ENCODE measurements at places on chromosomes 5 and 9.
A peak's percentile ranks its signal among the peaks of the same experiment; 100 is the strongest.

- no peak for DNase-seq
Measured at GRCh38 chr5:155408465-155408864, 394.9 kb downstream of the KIF4B start.

DNA sequence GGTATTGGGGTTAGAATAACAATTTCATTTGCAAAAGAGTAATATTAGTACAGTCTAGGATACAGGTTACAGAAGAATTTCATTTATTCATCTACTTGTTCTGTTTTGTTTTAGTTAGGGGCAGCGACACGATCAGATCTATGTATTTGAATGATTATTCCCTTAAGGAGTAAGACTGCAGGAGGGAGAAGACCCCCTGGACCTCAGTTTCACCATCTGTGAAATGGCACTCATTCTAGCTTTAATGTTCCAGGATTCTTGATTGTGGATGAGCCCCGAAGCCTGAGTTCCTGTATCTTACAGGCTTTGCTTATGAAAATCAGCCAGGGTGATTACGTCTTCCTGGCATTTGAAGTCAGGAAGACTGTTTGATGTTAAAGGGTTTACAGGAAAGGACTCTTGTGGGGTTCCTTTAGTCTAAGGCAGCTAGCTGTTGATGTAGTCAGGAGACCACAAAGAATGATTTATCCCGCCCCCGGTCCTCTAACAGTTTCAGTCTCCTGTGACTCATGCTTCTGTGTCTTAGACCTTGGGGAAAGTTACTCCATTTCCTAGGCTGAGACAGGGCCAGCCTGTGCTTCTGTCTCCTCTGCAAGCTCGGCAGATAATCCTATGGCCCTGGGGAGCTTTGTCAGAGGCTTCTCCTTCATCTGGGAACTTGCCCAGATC, 11.5 kb downstream of the SMIM3 start:
- peak; percentile 64 for DNase-seq

GRCh38 chr5:81601919-81602318, 149.0 kb downstream of the SSBP2 start:
- no peak for DNase-seq

- no peak for DNase-seq
Measured at GRCh38 chr5:119274030-119274766, 81.6 kb upstream of the TNFAIP8 start.

DNA sequence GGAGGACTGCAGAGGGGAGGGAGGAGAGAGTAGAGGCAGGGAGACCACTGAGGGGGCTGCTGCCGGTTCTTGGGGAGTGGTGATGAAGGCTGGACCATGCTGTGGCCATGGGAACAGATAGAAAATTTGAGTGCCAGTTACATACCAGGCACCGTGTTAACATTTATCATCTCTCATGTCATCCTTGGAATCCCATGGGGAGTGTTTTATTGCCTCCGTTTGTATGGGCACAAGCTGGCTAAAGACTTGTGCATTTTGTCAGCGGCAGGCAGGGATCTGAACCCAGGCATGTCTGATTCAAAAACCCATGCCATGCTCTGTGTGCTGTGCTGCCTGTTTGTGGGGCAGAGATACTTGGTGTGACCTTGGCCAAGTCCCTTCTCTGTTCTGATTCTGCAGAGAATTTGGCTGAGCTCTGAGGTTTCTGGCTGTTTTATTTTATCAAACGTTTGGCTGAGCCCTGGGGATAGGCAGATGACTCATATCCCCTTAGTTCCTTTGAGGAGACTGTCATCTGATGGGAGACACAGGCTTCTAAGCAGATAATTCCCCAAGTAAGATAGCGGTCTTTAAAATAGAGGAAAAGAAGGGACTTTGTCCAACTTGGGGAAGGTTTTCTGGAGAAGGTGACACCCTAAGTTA, 22.2 kb downstream of the COL27A1 start:
- no peak for DNase-seq

GRCh38 chr9:132646726-132647125, 23.1 kb downstream of the DDX31 start:
- no peak for DNase-seq

DNA sequence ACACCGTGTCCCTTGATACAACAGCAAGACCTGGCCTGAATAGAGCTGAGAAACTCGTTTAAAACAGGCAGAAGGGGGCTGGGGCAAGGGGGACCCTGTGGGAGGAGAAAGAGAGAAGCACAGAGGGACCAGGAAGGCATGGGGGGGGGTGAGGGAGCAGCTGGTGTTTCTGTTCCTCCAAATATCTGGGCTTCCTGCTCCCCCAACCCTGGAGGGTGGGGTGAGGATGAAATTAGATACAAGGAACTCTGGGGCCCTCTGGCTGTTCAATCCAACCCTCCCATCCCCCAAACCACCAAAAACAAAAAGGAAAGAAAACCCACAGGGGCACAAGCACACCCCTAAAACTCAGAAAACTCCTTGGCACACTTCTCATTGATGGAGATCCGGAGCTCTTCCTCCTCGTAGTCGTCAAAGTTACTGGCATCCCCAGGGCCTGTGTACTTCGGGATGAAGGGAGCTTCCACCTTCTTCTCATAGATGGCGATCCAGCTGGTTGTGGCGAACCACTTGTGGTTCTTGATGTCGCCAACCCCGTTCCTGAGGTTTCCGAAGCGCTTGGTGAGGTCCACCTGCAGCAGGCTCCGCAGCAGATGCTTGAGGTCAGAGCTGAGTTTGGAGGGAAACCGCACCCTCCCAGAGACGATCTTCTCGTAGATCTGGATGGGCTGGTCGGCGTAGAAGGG, 1.1 kb downstream of the PRKACG start:
- DNase-seq = no peak

- no peak for DNase-seq
Measured at GRCh38 chr9:104468261-104468660, 35.8 kb upstream of the OR13F1 start.

GRCh38 chr5:83031381-83031780, 45.8 kb downstream of the TMEM167A start:
- no peak for DNase-seq

DNA sequence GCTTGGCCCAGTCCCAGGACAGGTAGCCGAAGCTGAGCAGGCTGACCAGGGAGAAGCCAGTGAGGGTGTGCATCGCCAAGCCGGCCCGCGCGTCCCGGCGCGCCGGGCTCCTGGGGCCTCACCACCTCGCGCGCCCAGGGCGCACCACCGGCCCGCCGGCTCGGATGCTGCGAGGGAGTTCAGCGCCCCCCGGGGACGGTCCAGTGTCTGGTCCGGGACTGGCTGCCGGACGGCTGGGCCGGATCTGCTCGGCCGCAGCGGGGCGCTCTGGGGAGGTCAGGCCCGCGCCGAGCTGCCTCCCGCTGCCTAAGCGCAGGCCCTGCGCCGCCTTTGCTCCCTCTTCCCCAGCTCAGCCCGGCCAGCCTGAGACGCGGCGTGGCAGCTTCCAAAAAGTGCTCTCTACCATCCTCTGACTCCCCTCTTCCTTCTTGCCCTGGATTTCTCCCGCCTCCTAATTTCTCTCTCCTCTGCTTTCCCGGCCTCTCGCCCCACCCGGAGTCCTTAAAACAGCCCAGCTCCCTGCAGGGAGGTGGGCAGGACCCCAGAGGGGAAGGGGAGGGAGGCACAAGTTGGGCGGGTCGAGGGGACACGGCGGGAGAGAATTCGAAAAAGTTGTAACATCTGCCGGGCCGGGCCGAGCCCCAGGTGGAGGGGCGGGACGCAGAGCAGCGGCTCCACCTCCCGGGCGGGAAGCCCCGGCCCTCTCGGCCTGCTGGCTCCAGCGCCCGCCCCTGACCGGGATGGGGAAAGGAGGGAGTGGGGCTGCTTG, at the start of gene ARSI:
Gene ARSI, minus strand, starts transcription at position 605 of the 769 bp plus-strand sequence. Its CDS starts 532 bp downstream, at position 73.
- DNase-seq = peak; percentile 80

- no peak for DNase-seq
Measured at GRCh38 chr5:1051366-1051720, 42.7 kb downstream of the NKD2 start.

- DNase-seq = peak; percentile 41
Measured at GRCh38 chr9:129626625-129627284, 792 bp downstream of the NTMT1 start.

DNA sequence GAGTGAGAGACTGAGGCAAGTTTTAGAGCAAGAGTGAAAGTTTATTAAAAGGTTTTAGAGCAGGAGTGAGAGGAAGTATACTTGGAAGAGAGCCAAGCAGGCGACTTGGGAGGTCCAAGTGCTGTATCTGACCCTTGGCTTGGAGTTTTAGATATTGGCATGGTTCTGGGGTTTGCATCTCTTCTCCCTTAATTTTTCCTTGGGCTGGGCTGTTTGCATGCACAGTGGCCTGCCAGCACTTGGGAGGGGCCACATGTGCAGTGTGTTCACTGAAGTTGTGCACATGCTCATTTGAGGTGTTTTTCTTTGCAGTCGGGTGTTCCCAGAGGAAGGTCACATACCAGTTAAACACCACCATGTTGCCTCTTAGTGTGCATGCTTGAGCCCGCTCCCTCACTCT, 464.1 kb downstream of the DMRT2 start:
- DNase-seq = no peak

DNA sequence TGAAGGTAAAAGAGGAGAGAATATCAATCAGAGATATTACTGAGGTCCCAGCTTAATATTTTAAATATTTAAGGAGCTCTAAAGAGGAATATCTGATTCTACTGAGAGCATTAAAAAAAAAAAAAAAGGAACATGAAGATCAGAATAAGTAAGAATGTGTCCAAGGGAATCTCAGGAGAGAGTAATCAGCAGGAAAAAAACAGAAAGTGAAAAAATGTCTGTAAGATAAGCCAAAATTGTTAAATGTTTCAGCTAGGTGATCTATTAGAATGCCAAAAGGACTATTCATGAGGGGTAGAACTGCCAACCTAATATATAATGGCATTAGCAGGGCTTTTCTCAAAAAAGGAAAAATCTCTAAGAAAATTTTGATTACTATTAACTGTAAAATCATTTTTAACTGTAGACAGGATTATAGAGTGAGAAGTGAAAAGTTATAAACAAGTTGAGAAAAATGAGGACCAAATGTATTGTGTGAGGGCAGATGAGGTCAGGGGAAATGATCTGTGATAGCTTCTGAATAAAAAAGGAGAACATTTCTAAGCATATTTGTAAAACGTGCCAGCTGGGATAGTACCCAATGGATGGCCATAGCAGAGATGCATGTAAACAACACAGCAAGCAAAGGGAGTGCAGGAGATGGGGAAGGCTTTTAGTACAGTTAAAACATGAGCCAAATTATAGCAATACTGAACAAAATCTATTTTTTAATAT, 9.4 kb upstream of the RHOBTB3 start:
- DNase-seq = no peak

DNA sequence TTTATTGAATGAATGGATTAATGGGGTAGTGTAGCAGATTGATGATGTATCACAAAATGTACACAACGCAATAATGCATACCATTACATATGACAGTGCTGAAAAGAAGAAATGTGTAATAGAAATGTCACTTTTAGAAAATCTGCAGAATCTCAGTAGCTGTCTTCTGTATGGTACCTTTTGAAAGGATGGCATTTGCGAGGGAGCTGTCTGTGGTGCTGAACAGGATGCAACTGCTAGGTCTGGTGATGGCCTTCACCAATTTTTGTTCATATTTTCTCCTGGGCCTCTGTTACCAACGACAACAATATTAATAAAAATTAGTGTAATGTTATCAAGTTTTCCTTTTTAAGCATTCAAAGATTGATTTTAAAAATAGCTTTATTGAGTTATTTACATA, 36.2 kb upstream of the OTULIN start:
- no peak for DNase-seq

DNA sequence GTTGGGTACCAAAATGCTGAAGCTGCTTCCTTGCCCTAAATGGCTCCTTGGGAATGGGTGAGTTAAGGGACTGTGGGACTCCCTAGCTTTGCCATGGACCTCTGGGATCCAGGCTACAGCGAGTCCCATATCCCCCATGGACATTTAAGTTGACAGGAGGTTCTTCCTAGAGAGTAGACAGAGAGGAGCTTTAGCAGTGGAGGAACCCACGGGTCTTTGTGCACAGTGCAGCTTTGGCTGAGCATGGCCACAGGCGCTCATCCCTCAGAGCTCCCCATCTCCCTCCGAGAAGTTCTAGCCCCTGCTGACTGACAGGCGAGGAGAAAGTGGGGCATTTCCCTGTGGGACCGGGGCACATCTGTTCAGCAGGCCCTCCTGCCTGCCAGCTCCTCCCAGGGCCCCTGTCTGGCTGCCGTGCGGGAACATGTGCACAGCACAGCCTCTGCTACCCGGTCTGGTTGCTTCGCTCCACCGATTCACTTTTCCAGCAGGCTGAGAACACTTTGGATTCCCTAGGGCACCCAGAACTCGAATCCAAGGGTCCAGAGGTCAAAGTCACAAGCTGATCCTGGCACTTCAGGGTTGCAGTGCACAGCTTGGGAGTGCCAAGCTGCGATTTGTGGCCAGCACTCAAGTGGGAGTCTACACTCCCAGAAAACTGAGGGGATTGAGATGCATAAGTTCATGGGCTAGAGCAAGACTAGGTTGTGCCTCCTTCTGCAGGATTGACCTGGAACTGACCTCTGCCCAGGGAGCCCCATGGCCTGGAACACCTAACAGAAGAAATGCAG, 40.6 kb upstream of the DMRTA1 start:
- DNase-seq = no peak

- no peak for DNase-seq
Measured at GRCh38 chr9:35856882-35857281, 13.3 kb downstream of the OR13J1 start.

DNA sequence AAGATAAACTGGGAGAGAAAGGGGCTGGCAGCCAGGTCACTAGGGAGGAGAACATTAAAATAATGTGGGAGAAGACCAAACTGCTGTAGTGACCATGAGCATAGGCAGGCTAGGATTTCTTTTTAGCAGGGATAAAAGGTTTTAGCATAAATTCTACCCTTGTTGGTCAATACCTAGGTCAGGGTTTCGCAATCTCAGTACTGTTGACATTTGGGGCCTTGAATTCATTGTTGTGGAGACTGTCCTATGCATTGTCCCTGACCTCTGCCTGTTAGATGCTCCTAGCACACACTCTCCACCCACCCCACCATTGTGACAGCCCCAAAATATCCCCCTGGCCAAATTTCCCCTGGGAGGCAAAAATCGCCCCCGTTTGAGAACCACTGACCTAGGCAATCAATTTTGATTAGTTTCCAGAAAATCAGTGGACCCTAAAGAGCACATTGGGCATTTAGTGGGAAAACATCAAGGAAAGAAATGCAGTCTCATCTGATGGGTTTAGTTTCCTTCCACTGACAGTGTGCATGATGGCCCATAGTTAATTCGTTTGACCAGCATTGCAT, 181.4 kb downstream of the NTRK2 start:
- no peak for DNase-seq

DNA sequence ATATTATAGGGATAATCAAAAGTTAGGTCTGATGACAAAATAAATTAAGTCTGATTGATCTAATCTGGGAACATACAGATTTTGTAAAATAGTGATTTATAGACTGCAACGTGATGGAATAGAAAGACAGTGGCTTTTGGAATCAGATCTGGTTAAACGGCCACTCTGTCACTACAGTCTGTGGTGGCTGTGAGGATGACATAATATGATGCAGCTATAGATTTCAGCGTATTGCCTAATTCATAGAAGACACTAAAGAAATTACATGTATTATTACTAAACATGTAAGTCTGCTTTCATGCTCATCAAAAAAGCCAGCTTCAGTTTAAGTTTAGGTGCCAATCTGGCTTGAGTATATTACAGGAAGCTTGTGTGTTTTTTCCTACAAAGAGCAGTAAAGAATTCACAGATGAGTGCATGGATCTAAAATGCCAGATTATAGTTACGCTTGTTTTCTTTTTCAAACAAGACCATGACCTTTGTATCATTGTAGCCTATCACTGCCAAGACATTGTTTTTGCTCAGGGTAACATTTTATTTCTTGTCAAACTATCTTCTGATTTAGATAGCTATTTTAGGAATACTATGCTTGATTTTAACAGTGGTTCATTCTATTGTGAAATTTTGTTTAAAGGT, 25.7 kb downstream of the CPEB4 start:
- DNase-seq = no peak
